ENCODE measurements at places on chromosomes 7 and 10. TPM values are rescaled to one million over a fixed set of nuclear protein-coding genes. Genes with fewer than 3 reads are reported as not detected.

- no peak for ATAC-seq
These were observed 47.2 kb downstream of the ANKIB1 start for GRCh38 chr7:92292981-92293380.

Gene ZPBP
- not detected for total RNA-seq

Gene CACNB2
- total RNA-seq = not detected

Gene OGDHL
- total RNA-seq = 0.21 TPM

DNA sequence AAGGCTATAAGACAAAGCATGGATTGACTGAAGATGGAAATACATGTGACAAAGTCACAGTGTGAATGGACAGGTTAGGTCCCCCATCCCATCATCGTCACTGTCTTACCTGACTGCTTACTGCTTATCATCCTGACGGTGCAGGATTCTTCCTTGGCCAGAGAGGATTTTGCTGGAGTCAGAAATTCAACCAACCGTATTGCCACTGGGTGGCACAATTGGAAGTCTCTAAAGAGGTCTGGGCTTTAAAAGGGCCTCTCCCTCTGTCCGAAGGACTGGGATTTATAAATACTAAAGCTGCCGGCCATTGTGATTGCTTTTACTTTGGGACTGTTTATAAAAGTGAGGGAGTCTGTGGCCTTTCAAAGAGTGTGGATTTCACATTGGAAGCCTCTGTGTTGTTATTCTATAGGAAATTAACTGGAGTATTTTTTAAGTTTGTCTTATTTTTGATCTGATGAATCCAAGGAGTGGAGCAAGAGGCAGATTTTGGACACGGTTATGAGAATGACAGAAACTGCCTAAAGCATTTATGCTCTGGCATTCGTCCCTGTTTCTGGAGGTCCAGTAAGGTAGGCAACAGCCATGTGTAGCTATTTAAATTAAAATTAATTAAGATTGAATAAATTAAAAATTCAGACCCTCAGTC lies 113.3 kb upstream of the CREB5 start:
- no peak for ATAC-seq

DNA sequence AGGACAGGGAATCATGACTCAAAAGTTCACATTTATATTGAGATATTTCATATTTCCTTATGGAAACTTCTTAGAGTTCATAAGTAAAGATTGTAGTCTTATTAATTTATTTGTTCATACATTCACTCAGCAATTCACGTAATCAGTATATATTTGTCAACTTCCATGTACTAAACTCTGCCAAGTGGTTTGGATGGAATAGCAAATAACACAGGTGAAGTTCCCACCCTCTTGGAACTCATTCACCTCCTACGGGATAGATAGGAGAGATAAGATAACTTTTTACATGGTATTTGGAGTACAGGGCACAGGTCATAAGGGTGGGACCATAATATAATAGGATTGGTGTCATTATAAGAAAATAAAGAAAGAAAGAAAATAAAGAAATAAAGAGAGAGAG lies 234.0 kb downstream of the CDC14C start:
- no peak for ATAC-seq
